ENCODE measurements at places on chromosomes 1 and 21.

GRCh38 chr1:160607011-160607671, 27.8 kb upstream of the CD84 start:
- DNase-seq, result no peak

DNA sequence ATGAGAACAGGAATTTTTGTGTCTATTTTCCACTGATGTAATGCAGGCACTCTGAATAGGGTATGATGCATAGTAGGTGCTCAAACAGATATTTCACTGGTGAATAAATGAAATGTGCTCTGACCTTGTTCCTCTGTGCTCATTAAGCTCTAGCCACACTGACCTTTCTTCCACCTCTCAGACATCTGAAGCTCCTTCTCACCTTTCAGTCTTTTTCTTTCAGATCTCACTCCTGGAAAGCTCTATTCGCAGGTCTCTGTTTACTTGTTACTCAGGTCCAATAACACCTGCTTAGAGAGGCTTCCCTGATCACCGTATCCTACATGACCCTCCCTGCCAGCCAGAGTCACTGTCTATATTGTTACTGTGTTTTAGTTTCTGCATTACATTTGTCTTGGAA, 59.2 kb upstream of the IVNS1ABP start:
- no peak for DNase-seq

DNA sequence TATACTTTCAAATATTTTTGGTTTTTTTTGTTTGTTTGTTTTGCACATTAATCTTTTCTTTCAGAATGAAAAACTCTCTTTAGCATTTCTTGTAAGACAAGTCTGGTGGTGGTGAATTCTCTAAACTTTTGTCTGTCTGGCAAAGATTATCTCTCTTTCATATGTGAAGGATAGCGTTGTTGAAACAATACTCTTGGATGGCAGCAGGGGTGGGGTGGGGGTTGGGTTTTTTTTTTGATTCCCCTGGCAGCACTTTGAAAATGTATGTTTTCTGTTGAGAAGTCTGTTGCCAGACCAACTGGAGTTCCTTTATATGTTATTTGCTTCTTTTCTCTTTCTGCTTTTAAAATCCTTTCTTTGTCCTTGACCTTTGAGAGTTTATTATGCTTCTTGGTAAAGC, 160.2 kb downstream of the VAV3 start:
- no peak for DNase-seq

- no peak for DNase-seq
Measured at GRCh38 chr1:36093226-36093625, 4.5 kb downstream of the ADPRS start.

- no peak for DNase-seq
Measured at GRCh38 chr1:35448344-35448801, 108.8 kb downstream of the KIAA0319L start.

GRCh38 chr1:88272216-88272615, 411.9 kb upstream of the PKN2 start:
- DNase-seq, result no peak

- DNase-seq, result peak; percentile 72
Measured at GRCh38 chr1:89524369-89525168, at the start of gene LRRC8B. LRRC8B (plus strand) TSS chr1:89524829; CDS start chr1:89582651, 57,822 bp downstream.

DNA sequence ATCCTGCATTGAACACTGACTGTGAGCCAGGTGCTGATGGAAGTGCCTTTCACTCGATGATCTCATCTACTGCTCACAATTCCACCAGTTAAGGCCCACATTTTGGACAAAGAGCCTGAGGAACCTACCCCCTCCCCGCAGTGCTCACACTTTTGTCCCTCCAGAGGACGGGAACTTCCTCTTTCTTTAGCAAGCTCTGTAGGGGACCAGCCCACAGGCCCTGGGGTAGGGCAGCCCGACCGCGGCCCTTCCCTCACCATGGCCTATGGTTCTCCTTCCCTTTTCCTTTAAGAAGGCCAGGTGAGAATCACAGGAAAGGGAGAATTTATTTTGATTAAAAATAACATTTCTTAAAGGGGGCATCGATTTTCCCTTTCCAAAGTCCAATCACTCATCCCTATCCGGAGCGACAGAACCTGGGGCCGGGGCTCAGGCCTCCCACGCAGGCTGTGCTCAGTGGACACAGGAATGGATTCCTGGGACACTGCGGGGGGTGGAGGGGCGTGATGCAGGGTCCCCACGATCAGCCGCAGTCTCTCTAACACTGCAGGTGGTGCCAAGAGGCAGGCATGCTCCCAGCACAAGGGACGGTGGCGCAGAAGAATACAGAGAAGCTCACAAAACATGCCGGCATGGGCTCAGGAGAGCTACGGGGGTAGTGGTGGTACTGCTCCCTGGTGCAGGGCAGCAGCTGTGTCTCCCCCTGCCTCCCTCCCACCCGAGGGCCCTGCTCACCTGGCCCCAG, 8.9 kb upstream of the KCNE1 start:
- no peak for DNase-seq

DNA sequence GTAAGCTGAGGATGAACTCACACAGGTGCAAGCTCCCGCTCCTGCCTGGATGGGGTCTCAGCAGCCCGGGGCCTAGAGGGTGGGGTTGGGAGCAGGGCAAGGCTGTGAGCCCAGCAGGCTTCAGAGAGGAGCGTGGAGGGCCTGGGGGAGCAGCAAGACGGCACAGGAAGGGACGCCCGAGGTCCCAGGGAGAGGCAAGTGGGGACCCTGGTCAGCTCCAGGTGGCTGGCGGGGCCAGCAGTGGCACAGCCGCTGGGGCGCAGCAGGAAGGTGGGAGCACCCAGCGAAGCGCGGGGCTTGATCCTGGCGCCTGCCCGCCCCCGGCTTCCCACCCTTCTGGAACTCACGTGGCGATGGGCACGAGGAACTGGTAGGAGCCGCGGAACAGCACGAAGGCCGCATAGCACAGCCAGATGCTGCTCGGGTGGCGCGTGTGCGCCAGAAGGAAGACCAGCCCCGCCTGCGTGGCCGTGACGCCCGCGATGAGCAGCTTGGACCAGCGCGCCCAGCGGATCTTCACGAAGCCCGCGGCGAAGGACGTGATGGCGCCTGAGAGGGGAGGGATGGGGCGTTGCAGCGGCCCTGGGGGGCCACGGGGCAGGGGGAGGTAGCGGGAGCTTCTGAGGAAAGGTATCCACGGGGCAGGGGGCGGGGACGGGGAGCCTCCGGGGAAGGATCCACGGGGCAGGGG, 11.7 kb downstream of the SLC19A1 start:
- DNase-seq, result no peak

GRCh38 chr1:161725908-161726472, 4.6 kb downstream of the FCRLB start:
- DNase-seq, result no peak

- peak; percentile 21 for DNase-seq
Measured at GRCh38 chr1:109239409-109240068, 9.8 kb upstream of the CELSR2 start.

All from GM12892 (cell line).